Activated naive CD4-positive, alpha-beta T cell treated with anti-CD3 and anti-CD28 coated beads for 36 hours (primary cell): ENCODE measurements at places on chromosomes 2 and 18. TPM values are rescaled to one million over a fixed set of nuclear protein-coding genes. Genes with fewer than 3 reads are reported as not detected.

The GRB14 gene
- not detected for total RNA-seq

The SERPINB10 gene
- not detected for total RNA-seq

- DNase-seq, result no peak
These were observed 827.0 kb upstream of the RAB6C start for GRCh38 chr2:129152514-129152913.

DNA sequence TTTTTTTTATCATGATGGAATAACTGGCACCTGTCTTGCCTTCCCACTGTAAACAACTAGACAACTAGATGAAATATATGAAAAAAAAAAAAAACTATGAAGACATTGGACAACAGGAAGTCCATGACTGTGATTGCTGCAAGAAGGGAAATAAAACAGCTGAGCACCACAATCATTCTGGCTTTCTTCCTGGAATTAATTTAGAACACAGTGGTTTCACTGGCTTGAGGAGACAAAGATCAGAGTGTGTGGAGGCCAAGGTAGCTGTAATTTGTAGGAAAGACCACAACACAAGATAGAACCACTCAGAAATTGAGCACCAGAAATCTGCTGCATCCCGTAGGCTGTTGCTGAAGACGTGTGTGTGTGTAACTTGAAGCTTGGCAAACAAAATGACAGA, 121.1 kb upstream of the PID1 start:
- DNase-seq, result no peak

GRCh38 chr2:18934886-18935285, 345.5 kb upstream of the NT5C1B start:
- DNase-seq, result no peak
